ENCODE measurements at places on chromosomes 1 and 21.

- DNase-seq = no peak
These were observed 15.9 kb upstream of the EPB41 start for GRCh38 chr1:28898405-28898881.

GRCh38 chr21:32112195-32112594, 166.7 kb downstream of the MIS18A start:
- DNase-seq = no peak

GRCh38 chr1:117060441-117061317, 553 bp downstream of the TTF2 start:
- DNase-seq = no peak

- DNase-seq = peak; percentile 92
These were observed 2.5 kb downstream of the INKA2 start for GRCh38 chr1:111736548-111737215.

- no peak for DNase-seq
These were observed 2.0 kb downstream of the SLAMF7 start for GRCh38 chr1:160741092-160741501.

DNA sequence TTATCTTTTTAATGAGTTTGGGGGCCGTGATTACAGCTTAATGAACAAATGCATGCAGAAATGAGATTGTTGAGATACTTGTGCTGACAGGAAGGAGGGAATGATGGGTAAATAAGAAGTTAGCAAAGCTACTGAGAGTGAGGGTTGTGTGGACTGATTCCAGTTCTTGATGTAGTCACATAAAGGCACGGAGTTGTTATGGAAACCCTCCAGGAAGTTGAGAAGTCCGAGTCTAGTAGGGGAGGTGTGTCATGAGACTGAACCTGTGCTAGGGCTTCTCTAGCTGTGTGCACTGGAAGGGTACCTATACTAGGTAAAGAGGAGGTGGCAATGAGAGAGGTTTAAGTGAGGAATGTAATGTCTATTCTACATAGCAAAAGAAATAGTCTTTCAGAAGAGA, 475.7 kb downstream of the USP25 start:
- no peak for DNase-seq

GRCh38 chr1:86928819-86929218, 14.4 kb downstream of the HS2ST1 start:
- DNase-seq = no peak

- no peak for DNase-seq
These were observed 81.0 kb downstream of the CNIH3 start for GRCh38 chr1:224696891-224697765.

DNA sequence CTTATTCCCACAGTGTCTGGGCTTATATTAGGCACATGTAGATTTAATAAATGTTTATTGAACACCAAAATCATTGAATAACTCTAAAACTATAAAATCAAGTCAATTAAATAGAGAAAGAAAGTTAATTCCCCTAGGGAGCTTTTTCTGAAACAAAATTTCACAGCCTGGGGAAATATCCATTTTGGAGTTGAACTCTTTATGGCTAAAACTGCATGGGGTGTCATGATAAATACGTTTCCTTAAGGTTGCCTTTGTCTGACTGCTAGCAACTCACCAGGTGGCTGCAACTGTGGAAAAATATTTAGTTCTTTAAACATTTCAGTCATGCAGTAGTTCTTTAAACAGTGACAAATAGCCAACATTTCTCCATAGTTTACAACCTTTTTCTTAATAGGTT, 496.1 kb downstream of the LRRIQ3 start:
- DNase-seq = no peak

Data from NCI-H446 treated with DMSO at 0.1 percent for 48 hours (cell line).